CD14-positive monocyte (primary cell): ENCODE measurements at places on chromosomes 7 and 10. TPM values are rescaled to one million over a fixed set of nuclear protein-coding genes. Genes with fewer than 3 reads are reported as not detected.

DNA sequence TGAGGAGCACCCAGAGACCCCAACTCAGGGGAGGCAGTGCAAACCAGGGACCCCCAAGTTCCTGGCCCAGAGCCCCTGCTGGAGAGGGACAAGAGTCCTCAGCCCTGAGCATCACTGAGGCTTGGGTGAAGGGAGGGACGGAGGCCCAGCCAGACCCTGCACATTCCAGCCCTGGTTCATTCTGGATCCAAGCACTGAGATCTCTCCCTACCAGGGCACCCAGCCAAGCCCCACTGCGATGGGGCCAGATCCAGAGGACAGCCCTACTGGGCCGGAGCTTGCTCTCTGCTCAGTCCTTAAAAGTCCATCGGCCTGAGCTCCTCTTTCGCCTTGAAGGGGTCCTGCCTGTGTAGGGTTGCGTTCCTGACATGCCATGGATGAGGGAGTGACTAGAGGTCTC is 40.5 kb upstream of the RABGEF1 start:
- no peak overlapping the region for H3K4me3 ChIP-seq
- no peaks in the 10 kb centered on the region for H3K27me3 ChIP-seq
- H3K27ac ChIP-seq, result no peak overlapping the region

The CTBP2 gene
- polyA plus RNA-seq, result 40.9 TPM

The CFTR gene
- not detected for polyA plus RNA-seq

The PSPH gene
- 1.2 and 1.7 TPM in 2 replicates for polyA plus RNA-seq
